Amniotic stem cell (primary cell): ENCODE measurements at places on chromosomes 5 and 9.

DNA sequence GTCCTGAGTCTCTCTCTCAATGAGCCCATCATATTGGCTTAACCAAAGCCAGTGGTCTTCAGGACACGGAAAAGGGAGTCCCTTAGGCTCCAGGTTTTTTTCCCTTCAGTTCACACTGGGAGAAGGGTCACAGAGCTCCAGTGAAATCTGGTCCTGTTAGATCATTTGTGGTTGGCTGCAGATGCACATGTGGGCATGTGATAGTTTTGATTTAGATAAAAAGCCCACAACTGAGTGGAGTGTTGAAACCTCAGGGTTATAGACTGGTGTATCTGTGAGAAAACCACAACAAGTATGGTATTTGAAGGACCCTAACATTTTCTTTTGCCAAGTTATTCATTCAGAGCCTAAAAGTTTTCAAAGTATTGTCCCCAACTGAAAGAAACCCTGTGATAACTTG, 46.7 kb downstream of the PRLR start:
- no peak for DNase-seq

- no peak for DNase-seq
Measured at GRCh38 chr5:76413746-76414145, 10.7 kb downstream of the IQGAP2 start.

DNA sequence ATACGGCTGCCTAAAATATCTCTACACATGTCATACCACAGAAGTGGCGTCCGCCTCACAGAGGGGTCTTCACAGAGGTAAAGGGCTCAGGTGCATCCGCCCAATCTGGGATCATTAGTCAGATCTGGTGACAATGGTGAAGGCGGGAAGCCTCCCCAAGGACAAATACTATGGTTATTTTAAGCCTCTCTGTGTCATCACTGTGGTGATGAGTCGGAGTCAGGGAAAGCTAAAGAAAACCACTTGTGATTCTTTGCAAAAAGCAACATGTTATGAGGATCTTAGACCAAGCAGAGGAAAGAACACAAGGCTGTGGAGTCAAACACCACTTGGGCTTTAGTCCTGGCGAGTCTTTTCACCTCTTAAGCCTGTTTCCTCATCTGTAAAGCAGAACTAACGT, 190.4 kb downstream of the DRD1 start:
- no peak for DNase-seq

DNA sequence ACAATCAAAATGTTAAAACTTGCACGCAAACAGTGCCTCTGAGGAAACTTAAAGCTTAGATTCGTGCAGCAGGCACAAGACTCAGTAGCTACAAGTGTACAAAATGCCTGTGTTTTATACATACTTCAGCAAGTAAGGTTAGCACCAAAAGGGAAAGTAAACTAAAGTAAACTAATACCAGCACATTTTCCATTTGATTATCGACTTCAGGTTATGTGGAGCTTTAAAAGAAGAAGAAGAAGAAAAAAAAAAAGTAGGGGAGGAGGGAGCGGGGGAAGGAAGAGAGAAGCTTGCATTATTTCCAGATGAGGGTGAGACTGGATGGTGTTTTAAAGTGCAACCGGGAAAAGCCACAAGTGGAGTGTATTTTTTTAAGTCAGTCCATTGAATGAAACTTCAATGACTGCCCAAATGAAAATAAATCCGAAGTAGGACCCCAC, 596 bp upstream of the ADAMTS6 start:
- peak; percentile 2 for DNase-seq

- no peak for DNase-seq
Measured at GRCh38 chr5:90193185-90193822, 216.3 kb downstream of the CETN3 start.

DNA sequence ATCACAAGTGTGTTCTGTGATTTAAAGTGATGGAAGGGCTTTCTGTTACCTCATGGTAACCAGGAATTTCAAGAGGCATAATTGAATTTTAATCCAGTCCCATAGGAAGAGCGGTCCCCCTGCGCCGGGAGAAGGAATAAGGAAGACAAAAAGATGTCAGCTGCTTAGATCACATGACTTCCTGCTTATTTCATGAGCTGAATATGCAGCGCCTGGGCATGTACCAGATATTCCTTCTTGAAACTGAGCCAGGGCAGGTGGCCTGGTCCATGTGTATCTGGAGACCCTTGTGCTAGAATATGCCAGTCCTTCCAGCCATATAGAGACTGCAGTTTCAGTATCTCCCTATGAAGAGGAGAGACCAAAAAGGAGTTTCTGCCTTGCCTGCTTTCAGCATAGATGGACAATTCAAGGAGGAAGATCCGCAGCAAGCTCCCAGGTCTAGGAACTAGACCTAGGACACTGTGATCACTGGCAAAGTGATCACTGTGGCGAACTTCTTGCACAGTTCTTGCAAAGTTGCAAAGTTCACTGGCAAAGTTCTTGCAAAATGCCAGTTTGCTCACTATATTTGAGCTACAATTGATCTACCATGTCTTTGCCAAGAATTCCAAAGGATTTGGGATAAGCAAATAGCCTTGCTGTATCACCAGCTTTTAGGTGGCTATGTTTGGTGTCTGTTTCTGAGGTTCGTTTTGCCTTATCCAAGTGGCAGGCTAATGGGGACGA, 102.9 kb upstream of the PHYKPL start:
- DNase-seq = no peak

- no peak for DNase-seq
Measured at GRCh38 chr5:174849426-174849825, 125.0 kb downstream of the MSX2 start.

DNA sequence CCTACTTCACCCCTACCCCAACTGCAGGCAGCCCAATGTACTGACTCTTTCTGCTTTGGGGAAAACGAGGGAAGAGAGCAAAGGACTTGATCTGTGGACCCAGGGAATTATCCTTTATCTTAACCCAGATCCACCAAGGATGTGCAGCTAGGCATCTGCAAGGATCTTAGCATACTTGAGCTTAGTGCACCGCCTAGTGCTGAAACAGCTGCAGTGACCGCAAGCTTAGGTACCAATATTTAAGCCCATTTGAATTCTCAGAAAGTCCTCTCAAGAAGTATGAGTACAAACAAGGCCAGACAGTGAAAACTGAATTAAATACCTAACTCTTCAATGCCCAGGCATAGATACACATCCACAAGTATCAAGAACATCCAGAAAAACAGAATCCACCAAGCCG, 576.7 kb upstream of the ADAMTS16 start:
- DNase-seq = no peak

GRCh38 chr5:133387091-133387490, 225.2 kb downstream of the FSTL4 start:
- no peak for DNase-seq

GRCh38 chr5:172919525-172920446, 39.4 kb upstream of the RPL26L1 start:
- DNase-seq = no peak

DNA sequence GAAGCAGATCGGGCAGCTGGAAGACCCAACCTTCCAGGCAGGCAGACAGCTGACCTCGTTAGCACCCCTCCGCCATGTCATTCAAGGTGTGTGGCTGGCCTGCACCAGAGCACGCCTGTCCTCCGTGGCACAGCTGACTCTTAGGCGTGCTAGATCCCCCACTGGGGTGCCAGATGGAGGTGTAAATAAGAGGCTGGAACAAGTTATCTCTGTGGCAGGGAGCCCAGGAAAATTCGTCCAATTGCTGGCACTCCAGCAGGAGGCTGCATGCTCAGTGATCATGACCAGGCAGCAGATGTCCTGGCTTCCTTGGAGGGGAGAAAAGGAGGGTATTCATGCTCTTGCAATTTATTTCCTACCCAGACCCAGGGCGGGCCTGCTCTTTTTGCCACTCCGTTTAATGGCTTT, 7.8 kb upstream of the ALDOB start:
- no peak for DNase-seq

DNA sequence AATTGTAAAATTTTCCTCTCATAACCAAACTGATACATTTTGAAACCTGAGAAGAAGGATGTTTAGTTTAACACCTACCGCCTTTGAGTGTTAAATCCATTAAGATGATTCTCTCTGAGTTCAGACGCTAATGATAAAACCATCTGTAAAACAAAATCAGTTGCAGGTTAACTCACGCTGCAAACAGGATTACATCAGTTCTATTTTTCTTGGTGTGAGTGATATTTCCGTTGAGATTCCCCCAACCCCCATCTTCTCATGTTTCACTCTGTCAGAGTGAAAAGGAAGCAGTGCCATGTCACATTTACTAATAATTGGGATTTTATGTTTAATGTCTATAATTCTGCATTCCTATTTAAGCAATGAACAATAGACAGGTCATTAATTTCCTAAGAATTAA, 146.5 kb downstream of the FANCC start:
- DNase-seq = no peak

DNA sequence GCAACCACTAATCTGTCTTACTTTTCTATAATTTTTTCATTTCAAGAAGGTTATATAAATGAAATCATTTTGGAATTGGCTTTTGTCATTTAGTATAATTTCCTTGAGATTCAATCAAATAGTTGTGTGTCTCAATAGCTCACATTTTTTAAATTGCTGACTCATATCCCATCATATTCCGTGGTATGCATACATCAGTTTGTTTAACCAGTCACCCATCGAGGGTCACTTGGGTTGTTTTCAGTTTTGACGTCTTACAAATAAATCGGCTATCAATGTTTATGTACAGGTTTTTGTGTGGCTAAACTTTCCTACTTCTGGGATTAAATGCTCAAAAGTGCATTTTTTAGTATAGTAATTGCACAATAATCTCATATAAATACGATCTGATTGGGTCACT, 185.5 kb downstream of the TAF11L14 start:
- no peak for DNase-seq

- DNase-seq = peak; percentile 64
Measured at GRCh38 chr9:115146581-115147021, 28.6 kb upstream of the TNC start.
